ENCODE measurements at places on chromosomes 6 and 20.

DNA sequence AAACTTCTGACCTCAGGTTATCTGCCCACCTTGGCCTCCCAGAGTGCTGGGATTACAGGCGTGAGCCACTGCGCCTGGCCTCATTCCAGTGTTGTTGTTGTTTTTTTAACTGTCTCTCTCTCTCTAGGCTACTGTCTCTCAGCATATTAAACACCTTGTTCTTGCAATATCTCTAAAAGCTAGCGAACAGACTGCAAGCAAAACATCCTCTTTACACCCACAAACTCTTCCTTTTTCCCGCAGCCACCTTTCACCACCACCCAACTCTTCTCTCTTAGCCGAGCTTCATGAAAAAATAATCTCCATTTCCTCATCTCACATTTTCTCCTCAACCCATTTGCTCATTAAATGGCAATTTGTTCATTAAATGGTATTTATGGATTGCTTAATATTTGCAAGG is 45.5 kb downstream of the SGK1 start:
- DNase-seq, result no peak
- no peaks in the 10 kb centered on the region for H3K36me3 ChIP-seq
- H3K4me3 ChIP-seq, result no peak overlapping the region
- H3K27me3 ChIP-seq, result no peaks in the 10 kb centered on the region
- H3K4me1 ChIP-seq, result no peaks in the 10 kb centered on the region

DNA sequence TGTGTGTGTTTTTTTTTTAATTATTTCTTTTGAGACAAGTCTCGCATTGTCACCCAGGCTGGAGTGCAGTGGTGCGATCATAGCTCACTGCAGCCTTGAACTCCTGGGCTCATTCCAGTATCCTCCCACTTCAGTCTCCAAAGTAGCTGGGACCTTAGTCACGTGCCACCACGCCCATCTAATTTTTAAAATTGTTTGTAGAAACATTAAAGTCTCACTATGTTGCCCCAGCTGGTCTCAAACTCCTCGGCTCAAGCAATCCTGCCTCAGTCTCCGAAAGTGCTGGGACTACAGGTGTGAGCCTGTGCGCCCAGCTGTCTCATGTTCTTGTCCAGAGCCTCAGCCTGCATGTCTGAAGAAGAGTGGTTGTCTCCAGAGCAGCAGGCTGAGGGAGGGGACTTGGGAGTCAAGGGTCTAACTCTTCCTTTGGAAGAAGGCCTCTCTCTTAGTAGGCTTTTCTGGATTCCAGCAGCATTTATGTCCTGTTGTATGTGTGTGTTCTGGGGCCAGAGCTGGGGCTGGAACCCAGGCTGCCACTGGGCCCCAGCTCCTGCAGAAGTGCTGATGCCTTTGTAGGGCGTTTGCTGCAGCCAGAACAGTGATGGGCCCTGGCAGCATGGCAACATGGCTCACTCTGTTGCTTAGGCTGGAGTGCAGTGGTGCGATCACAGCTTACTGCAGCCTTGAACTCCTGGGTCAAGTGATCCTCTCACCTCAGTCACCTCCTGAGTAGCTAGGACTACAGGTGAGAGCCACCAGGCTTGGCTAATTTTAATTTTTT is 5.4 kb downstream of the DNMT3B start:
- no peak for DNase-seq
- no peak overlapping the region for H3K4me3 ChIP-seq
- H3K4me1 ChIP-seq, result peaks cover 6% of the 10 kb centered on the region
- H3K36me3 ChIP-seq, result no peaks in the 10 kb centered on the region
- no peak overlapping the region for H3K27ac ChIP-seq

DNA sequence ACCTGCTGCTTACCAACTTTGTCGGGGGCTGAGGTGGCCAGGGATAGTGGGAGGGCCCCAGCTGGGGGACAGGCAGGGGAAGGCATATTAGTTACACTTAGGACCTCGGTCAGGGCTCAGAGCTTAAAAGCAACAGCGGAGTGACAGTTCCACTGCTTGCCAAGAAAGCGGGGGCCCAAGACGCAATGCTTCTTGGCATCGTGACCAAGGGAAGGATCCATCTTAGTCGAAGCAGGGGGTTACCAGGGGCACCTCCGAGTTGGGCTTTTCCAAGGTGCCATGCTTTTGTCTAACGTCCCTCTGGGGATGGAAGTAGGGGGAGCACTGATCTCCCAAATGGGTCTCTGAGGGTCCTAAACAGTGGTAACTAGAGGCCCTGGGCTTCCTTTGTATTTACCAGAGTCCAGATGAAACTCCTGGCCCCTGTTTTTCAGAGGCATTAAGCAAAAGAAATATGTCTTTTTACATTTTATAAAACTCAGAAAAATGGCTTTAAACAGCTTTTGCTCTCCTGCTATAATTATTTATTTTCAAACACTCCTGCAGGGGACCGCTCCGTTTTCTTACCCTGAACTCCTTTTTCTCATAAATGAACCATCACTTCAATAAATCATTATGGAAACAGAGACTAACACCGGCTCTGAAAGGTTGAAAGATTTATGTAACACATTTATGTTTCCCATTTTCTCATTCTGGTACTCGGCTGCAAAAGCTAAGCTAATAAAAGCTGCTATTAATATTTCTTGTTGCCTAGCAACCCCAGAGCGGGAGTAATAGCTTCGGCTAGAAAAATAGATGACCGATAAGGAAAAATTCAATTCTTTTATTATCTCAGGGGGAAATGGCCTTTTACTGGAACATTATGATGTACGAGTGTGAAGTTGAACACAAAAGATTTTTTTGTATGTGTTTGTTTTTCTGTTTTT is 100.4 kb downstream of the TOX2 start:
- H3K27me3 ChIP-seq, result peaks cover 33% of the 10 kb centered on the region
- no peak overlapping the region for H3K27ac ChIP-seq
- DNase-seq, result no peak
- no peaks in the 10 kb centered on the region for H3K36me3 ChIP-seq
- H3K4me3 ChIP-seq, result no peak overlapping the region

- H3K4me3 ChIP-seq, result peak overlapping the region; percentile 57
- peak; percentile 79 for DNase-seq
- no peaks in the 10 kb centered on the region for H3K27me3 ChIP-seq
- H3K36me3 ChIP-seq, result no peaks in the 10 kb centered on the region
Observed at GRCh38 chr6:683742-684440, 9.0 kb downstream of the EXOC2 start.

GRCh38 chr6:140063021-140063399 is 688.6 kb upstream of the CITED2 start:
- no peaks in the 10 kb centered on the region for H3K36me3 ChIP-seq
- no peak for DNase-seq
- H3K4me3 ChIP-seq, result no peak overlapping the region
- H3K4me1 ChIP-seq, result peaks cover 26% of the 10 kb centered on the region
- no peaks in the 10 kb centered on the region for H3K27me3 ChIP-seq

DNA sequence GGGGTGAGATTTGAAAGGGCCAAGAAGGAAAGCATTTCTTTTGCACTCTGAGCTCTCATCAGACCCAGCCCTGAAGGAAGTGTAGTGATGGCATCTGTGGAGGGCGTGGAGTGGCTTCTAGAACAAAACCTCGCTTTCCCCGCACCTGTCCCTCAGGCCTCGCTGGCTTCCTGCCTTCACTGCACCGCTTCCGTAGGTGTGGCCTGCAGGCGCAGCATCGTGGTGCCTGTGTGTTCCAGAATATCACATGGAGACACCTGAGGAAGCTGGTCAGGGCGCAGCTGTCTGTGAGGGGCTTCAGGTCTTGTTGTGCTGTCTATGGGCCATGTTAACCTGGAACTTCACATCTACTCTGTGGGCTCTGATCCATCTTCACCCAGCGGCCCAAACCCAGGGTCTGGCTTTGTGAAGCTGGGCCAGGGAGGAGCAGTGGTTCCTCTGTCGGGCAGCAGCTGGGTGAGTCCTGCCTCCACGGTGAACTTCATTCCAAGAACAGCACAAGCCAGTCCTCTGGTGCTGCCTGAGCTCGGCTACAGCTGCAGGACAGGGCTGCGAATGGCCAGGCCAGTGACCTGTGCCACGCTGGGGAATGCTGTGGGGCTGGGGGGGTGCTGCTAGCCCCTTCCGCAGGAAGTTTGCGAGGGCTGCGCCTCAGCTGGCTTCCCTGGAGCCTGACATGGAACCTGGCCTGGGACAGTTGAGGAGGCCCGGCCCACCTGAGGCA is 40.9 kb downstream of the DSTN start:
- DNase-seq, result peak; percentile 58
- peak overlapping the region; percentile 85 for H3K27ac ChIP-seq
- no peak overlapping the region for H3K4me3 ChIP-seq
- H3K4me1 ChIP-seq, result peaks cover 11% of the 10 kb centered on the region
- H3K27me3 ChIP-seq, result no peaks in the 10 kb centered on the region

GRCh38 chr20:57167971-57168701 is 98.3 kb downstream of the BMP7 start:
- H3K27me3 ChIP-seq, result no peaks in the 10 kb centered on the region
- no peaks in the 10 kb centered on the region for H3K36me3 ChIP-seq
- no peaks in the 10 kb centered on the region for H3K4me1 ChIP-seq
- no peak overlapping the region for H3K27ac ChIP-seq
